ENCODE measurements at places on chromosomes 1 and 21.

DNA sequence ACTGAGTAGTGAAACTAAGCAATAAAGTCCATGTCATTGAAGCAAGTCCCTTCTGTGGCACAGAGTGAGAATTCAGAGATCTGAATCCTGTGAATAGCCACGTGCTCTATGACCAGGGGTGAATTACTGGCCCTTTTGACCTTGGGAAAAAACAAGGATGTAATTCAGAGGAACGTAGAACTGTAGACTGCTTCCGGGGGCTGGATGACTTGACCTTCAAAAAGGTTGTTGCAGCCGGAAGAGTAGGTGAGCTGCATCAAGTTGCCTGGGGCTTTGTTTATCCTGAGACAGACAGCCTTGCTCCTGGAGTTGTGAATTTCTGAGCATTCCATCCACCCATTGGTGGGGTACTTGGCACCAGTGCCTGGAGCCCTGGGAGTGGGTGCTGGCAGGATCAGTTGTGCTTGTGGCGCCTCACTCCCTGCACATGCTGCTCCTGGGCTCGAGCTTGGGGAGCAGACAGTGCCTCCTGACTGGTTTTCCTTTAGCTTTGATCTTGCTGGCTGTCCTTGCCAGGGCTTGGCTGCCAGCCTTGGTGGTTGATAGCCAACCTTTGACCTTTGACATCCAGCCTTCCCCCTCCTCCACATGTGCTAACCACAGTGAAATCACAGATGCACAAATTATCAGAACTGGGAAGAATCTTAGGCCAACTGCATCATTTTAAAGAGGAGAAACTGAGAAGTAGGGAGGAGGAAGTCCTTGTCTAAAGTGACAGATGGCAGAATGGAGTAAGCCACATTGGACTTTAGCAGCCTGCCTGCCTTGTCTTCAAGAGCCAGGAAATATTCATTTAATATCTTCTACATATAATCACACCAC lies 16.2 kb upstream of the MYOG start:
- DNase-seq, result no peak

GRCh38 chr1:50591598-50591997 lies 168.4 kb upstream of the DMRTA2 start:
- no peak for DNase-seq

DNA sequence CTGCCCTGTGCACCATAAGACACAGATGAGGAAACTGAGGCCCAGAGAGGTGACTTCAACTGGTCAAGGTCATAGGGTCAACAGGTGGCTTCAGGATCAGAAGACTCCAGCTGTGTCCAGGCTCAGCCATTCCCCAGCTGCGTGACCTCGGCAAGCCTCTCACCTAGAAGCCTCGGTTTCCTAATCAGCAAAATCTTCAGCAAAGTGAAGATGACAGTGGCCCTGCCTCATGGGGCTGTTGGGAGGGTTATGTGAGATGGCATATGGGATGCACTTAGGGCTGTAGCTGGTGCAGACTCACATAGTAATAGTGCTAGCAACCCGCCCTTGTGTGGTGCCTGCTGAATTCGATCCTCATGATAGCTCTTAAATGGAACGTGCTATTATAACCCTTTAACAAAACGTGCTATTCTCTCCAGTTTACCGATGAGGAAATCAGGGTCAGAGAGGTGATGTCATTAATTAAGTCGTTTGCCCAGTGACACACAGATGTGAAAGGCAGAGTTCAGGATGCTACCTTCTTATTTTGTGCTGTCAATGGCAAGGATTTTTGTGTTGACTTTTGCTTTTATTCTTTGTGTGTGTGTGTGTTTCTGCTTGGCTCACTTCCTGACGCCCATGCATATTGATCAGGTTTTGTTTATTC lies 472.9 kb downstream of the MATN1 start:
- DNase-seq, result no peak

DNA sequence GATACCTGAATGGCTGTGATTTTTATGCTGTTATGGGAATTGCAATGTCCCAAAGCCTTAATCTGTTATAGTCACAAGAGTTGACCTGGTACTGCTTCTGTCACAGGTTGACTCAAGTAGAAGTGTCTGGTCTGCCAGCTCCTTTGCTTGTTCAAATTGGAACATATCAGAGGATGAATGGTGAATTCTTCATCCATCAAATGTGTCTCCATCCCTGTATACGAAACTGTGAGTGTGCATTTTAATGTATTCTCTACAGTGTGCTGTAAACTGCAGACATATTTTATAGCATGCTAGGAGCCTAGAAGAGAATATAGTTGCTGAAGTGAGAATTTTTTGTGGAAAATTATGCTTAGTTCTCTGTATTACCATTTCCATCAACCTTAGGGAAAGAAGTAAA lies 608.4 kb downstream of the AMY1C start:
- DNase-seq, result no peak

GRCh38 chr1:168879896-168880734 lies 151.1 kb upstream of the DPT start:
- DNase-seq, result peak; percentile 36

DNA sequence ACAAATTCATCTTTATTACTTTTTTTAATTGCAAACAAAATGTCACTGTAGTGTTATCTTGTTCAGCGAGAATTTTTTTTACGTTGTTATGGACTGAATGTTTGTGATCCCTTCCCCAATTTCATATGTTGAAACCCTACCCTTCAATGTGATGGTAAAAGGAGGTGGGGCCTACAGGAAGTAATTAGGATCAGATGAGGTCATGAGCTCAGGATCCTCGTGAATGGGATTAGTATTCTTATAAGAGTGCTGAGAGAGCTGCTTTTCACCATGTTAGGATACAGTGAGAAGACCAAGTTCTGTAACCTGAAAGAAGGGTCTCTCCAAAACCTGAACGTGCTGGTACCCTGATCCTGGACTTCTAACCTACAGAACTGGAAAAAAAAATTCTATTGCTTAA lies 646.0 kb upstream of the TMPRSS15 start:
- no peak for DNase-seq

DNA sequence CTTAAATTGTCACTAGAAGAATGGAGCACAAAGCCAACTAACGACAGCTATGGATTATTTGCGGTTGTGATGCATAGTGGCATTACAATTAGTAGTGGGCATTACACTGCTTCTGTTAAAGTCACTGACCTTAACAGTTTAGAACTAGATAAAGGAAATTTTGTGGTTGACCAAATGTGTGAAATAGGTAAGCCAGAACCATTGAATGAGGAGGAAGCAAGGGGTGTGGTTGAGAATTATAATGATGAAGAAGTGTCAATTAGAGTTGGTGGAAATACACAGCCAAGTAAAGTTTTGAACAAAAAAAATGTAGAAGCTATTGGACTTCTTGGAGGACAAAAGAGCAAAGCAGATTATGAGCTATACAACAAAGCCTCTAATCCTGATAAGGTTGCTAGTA lies 13.5 kb downstream of the USP1 start:
- no peak for DNase-seq

GRCh38 chr1:35210321-35211119 lies 17.6 kb upstream of the SFPQ start:
- DNase-seq, result no peak

- DNase-seq, result peak; percentile 78
Observed at GRCh38 chr1:27528818-27529703, 39.1 kb upstream of the WASF2 start.

Data from NCI-H510A treated with DMSO at 0.1 percent for 48 hours (cell line).